ENCODE measurements at places on chromosomes 12 and 14.

DNA sequence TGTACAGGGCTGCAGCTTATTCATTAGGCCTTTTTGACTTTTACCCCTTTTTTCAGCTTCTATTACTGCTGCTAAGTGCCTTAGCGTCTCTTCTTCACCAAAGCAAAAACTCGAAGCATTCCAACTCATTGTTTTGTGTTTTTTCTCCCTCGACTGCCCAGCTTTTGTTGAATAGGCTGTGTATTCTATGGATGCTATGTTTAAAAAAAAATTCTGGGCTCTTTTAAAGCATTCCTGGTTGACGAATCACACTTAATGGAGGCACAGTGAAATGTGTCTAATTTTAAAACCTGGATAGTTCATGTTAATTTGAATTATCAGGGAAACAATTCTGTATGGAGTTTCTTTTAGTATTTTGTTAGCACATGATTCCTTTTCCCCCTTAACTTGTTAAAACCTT is 29.7 kb downstream of the KTN1 start:
- no peak for DNase-seq

- DNase-seq = peak; percentile 73
Observed at GRCh38 chr12:121132601-121133481, at the start of gene P2RX7. TSS of gene P2RX7 (plus strand) at chr12:121132876. CDS start at chr12:121132971, 95 bp downstream.

DNA sequence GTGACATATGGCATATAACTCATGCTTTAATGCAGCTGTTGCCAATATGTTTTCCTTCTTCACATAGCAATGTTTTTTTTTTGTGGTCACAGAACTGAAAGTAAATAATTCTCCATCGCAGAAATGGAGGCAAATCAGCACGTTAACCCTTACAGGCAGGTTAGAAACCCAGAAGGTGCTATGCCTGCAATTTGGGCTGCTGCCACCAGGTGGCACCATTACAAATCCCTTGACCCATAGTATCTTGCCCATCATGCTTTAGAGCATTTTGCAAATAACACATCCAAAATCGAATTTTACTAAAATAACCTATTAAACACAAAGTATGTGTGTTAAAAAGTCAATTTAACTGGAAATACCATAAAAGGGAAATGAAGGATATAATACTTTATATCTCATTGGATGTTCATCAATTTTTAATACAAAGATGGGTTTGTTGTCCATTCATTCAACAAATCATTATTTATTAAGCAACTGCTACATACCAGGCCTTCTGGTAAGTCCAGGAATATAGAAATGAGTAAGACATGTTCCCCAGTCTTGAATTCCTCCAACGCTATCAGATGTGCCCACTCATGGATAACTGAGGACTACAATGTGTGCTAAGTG is 340.1 kb downstream of the GLT1D1 start:
- peak; percentile 44 for DNase-seq

GRCh38 chr12:80937391-80938238 is at the start of gene LIN7A:
TSS of gene LIN7A (minus strand) at chr12:80937934. CDS start at chr12:80937722, 212 bp downstream.
- DNase-seq = peak; percentile 13

DNA sequence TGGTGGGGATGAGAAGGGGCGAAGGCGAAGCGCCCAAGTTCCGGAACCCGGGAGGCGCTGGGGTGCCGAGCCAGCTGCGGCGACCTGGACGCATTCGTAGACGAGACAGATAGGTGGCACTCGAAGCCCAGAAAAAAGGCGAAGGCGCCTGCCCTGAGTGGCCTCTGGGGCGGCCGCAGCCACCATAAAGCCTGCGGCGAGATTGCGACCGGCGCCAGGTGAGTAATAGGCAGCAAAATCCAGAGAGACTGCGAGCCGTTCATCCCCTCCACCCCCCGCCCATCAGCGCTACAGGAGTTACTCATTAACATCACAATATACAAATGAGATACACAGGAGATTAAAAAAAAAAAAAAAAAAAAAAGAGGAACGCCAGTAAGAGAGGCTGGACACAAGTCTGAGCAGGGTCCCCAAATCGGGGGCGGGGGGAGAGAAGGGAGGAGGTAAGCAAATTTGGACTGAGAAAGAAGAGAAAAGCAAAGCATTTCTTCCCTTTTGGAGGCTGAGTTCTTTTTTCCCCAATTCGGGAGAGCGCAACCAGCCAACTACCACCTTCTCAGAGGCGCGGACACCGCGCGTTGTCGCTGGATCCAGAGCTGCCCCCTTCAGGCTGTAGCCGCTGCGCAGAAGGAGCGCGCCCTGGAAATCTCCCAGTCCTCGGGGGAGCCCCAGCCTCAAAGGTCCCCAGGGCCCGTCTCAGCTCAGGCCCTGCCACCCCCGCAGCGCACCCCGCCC is 15.7 kb downstream of the TBX3 start:
- DNase-seq = peak; percentile 48

DNA sequence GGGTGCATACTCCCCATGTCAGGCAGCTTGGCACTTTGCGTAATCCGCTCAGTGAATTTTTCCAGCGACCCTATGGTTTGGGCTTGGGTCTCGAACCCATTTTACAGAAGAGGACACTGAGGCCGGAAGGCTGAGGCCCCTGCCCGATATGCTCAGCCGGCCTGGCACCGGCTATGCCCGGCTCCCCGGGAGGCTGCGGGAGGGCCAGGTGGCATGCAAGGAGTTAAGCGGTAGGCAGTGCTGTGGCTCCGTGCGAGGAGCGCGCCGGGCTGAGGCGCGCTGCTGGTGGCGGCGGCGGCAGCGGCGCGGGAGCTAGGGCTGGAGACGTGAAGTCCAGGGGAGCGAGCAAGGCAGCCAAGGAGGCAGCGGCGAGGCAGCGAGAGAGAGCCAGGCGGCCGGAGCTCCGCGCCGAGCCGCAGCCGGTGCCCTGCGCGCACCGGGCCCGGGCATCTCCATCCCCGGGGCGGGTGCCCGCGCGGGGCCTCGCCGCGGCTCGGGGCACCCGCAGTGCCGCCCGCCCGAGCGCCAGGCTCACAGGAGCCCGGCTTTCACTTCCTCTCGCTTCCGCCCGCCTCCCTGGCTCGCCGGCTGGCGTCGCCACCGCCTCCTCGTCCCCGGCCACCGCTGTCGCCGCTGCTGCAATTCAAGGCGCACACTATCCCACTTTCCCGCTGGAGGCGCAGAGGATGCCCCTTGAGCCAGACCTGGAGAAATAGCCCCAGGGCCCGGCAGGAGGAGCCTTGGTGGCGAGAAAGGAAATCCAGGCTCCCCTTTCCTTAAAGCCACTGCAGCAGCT is at the start of gene WSCD2:
Gene WSCD2, plus strand, starts transcription at position 272 of the 796 bp plus-strand sequence. CDS start 66,545 bp downstream, outside the sequence.
- DNase-seq = peak; percentile 15

GRCh38 chr12:114405519-114406271 is at the start of gene TBX5:
TSS of gene TBX5 (minus strand) at chr12:114406144. CDS start at chr12:114403898, 2,246 bp downstream.
- DNase-seq = no peak

DNA sequence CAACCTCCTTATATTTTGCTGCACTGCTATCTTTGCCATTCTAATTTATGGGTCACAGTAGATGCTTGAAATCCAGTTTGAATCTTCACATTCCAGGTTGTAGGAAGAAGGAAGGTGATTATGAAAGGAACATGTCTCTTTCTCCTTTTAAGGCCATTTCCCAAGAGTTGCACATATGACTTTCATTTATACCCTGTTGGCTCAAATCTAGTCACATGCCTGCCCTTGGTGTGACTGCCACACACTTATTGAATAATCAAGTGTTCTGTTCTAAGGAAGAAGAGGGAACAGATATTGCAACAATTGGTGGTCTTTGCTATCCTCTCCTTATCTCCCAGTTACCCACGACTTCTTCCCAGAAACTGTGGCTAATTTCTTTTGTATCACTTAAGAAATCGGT is 404.3 kb downstream of the TMEM117 start:
- no peak for DNase-seq

DNA sequence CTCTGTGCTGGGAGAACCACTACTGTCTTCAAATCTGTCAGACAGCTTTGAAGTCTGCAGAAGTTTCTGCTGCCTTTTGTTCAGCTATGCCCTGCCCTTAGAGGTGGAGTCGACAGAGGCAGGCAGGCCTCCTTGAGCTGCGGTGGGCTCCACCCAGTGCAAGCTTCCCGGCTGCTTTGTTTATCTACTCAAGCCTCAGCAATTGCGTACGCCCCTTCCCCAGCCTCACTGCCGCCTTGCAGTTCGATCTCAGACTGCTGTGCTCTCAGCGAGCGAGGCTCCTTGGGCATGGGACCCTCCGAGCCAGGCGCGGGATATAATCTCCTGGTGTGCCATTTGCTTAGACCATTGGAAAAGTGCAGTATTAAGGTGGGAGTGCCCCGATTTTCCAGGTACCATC is 25.1 kb upstream of the KLRB1 start:
- DNase-seq = no peak

DNA sequence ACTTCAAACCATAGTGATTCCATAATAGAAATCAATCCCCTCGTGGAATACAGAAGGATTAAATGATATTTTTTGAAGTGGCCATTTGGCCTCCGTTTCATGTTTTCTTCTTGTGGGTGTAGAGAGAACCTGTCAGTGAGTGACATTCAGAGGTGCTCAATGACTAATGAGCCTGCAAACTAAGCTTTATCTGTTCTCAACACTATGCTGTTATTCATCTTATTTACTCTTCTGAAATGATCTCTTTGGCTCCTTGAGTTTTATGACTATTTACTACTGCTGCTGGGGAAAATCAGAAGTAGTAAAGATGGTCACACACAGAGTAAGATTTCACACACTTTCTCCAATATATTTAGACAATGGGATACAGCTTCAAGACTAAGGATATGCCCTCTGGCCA is 30.4 kb downstream of the ATP2B1 start:
- no peak for DNase-seq

- DNase-seq = no peak
Observed at GRCh38 chr14:95075789-95076188, 81.5 kb downstream of the DICER1 start.

- DNase-seq = peak; percentile 66
Observed at GRCh38 chr14:92747701-92748258, 647 bp downstream of the LGMN start.

- DNase-seq = peak; percentile 21
Observed at GRCh38 chr14:86654558-86655184, 1124.7 kb downstream of the FLRT2 start.

DNA sequence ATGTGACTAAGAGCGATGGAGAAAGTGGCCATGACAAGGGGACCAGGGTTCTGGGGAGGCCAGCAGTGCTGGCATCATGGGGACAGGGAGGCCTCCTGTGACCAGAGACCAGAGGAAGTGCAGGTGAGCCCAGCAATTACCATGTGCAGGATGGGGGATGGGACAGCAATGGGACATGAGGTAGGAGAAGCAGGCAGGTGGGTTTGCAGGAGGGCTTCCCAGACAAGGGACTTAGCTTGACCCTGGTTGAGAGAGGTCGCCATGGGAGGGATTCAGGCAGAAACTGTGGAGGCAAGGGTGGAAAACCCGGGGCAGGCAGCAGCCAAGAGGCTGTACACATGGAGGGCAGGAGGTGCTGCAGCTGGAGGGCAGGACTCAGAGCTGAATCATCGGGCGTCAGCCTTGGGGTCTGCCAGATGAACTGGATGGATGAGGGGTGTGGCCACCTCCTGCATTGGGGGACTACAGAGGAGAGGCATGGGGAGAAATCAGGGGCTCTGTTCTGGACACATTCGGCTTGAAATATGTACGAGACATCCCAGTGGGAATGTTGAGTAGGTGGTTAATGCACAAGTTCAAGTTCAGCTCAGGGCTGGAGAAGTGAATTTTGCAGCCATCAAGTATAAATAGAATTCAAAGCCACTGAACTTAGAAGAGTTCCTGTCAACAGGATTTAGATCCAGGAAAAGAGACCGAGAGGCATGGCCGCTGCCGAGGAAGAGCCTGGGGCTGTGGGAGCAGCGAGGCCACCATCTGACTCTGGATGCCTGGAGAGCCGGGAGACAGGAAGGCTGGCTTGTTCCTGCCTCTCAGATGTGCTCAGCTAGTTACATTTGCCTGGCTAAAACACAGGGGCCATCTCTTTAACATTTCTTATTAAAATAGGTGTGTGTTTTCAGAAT is 36.6 kb downstream of the SFSWAP start:
- no peak for DNase-seq

DNA sequence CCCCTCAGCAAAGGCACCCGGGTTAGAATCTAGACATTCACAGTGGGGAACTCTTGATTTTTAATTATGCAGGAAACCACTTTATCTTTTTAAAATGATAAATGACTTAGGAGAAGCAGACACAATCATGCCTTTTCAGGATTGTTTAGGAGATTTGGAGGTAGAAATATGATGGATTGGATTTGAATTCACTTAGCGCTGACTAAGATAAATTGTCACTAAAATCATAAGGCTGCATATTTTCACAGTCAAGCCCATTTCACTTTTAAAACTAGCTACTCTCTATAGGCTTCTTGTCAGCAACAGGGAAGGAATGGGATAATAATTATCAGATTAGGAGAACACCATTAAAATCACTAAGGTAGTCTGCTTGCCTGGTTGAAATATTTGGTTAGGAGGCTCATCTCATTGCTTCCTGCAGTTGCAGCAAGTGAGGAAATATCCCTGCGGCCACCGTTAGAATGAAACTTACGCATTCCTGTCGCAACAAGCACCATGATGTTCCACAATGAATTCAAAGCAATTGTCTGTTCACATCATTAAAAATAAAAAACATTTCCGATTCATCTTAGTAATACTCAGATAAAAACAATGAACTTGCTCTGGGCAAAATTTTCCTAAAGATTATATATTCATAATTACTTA is 31.9 kb downstream of the DACT1 start:
- DNase-seq = no peak

DNA sequence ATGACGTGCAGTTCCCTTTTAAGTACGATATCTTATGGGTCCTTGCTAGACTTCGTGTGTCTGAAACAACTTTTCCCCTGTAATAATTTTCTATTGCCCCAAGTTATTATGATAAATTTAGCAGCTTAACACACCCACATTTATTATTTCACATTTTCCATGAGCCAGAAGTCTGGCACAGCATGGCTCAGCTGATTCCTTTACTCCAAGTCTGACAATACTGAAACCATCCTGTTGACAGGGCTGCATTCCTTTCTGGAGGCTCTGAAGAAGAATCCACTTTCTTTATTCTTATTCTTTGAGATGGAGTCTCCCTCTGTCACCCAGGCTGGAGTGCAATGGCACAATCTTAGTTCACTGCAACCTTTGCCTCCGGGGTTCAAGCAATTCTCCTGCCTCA is 80.9 kb downstream of the DENND5B start:
- DNase-seq = no peak

DNA sequence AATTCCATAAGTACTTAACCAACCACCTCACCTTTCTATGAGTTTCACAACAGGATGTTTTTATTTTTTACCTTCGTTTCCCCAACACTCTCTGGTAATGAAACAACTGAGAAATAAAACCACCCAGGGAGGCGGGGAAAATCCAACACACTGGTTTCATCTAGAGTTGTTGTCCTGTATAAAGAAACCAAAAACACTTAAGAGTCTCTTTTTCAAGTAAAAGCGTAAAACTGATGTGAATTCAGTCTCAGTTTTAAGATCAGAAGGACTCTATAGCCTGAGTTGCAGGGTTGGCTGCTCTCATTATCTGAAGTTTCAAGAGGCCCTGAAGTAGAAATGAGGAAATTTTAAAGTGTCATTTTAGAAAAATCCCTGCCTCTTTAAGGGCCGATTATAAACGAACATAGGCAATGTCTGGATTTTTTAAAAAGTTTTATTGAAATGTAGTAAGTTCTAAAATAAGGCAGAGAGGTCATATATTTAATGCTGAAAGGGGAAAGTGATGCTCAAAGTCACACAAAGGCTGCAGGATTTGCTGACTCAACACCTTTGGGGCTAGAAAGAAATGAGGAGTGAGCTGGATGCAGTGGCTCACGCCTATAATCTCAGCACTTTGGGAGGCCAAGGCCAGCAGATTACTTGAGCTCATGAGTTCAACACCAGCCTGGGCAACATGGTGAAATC is 27.2 kb downstream of the HIGD1C start:
- peak; percentile 80 for DNase-seq

- DNase-seq = no peak
Observed at GRCh38 chr12:79933043-79933442, 1.9 kb downstream of the PPP1R12A start.

GRCh38 chr12:15933751-15934150 is 22.6 kb downstream of the DERA start:
- no peak for DNase-seq

GRCh38 chr14:52399921-52400595 is 85.9 kb downstream of the PTGER2 start:
- DNase-seq = no peak

All from GM12865 (cell line).